ENCODE measurements at places on chromosomes 1 and 21. TPM values are rescaled to one million over a fixed set of nuclear protein-coding genes. Genes with fewer than 3 reads are reported as not detected.

TENT5C gene
- 0.16 TPM for total RNA-seq

MYOC gene
- not detected for total RNA-seq

HORMAD1 gene
- not detected for total RNA-seq

TLR5 gene
- 0.06 TPM for total RNA-seq

EXTL1 gene
- total RNA-seq = not detected

F11R gene
- total RNA-seq = 84.2 TPM

ACKR1 gene
- total RNA-seq = not detected

DEDD gene
- total RNA-seq = 21.7 TPM

KIF21B gene
- total RNA-seq = 1.3 TPM

OR6Y1 gene
- not detected for total RNA-seq

Data from bladder microvascular endothelial cell (primary cell).